ENCODE measurements at places on chromosomes 3 and 15.

DNA sequence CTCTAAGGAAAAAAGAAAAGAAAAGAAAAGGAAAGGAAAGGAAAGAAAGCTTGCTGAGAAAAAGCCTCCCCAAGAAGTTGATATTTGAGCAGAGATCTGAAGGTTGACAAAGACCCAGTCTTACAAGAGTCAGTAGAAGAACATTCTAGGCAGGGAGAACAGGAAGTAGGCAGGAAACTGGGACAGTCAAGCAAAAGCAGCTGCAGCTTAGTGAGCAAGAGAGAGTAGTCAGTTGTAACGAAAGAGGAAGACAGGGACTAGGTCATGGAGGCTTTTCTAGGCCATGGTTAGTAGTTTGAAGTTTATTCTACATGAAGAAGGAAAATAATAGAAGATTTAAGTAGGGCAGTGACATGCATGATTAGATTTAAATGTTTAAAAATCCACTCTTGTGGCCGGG, 31.8 kb upstream of the KLHL6 start:
- DNase-seq, result no peak

GRCh38 chr3:193502871-193503270, 51.8 kb downstream of the ATP13A4 start:
- DNase-seq, result no peak

GRCh38 chr3:144011251-144011799, 39.7 kb downstream of the DIPK2A start:
- DNase-seq, result no peak

GRCh38 chr3:12708584-12709192, 44.8 kb upstream of the RAF1 start:
- no peak for DNase-seq

Measured in colonic mucosa (tissue), 4 donors.